Small intestine (tissue), 16 donors: ENCODE measurements at places on chromosomes 1 and 21. TPM values are rescaled to one million over a fixed set of nuclear protein-coding genes. Genes with fewer than 3 reads are reported as not detected.

DNA sequence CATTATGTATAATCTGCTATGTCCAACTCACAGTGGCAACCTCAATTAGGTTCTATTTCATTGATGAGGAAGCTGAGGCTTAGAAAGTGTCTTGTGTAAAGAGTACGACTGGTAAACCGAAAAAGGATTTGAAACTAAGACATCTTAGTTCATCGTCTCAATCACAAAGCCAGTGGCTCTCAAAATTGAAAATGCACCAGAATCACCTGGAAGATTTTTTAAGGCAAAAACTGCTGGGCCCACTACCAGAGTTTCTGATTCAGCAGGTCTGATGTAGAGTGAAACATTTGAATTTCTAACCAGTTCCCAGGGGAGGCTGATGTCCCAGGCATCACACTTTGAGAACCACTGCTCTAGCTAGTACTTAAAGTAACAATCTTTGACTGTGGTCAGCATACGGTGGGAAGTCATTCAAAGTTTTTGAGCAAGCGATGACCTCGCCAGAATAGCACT, 5.2 kb upstream of the LRRC53 start:
- no peak overlapping the region for H3K4me3 ChIP-seq
- no peak overlapping the region for H3K27ac ChIP-seq
- no peaks in the 10 kb centered on the region for H3K36me3 ChIP-seq
- no peaks in the 10 kb centered on the region for H3K27me3 ChIP-seq

- no peaks in the 10 kb centered on the region for H3K27me3 ChIP-seq
- peaks cover 4% of the 10 kb centered on the region for H3K36me3 ChIP-seq
- peak; percentile 66 for DNase-seq
- H3K27ac ChIP-seq, result peak overlapping the region; percentile 98
- peaks cover 24% of the 10 kb centered on the region for H3K4me1 ChIP-seq
- no peak overlapping the region for H3K4me3 ChIP-seq
Observed at GRCh38 chr1:17587693-17588047, 48.2 kb downstream of the ARHGEF10L start.

DNA sequence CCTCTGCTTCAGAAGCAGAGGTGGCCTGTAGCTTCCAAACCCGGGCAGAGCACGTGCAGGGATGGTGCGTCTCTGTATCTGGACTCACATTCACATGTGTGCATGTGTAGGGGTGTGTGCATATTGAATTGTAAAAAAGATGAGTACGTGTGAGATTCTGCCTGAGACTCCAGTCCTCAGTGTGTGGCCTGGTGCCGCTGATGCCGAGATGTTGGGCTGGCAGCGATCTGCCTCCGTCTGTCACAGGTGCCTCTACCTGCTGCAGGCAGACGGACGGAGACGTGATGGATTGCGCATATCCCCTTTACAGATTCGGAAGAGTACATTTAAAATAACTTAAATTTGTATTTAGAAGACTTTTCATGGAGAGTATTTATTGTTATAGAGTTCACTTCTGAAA, 53.6 kb downstream of the ADARB1 start:
- H3K4me1 ChIP-seq, result no peaks in the 10 kb centered on the region
- no peak for DNase-seq
- no peak overlapping the region for H3K27ac ChIP-seq

DNA sequence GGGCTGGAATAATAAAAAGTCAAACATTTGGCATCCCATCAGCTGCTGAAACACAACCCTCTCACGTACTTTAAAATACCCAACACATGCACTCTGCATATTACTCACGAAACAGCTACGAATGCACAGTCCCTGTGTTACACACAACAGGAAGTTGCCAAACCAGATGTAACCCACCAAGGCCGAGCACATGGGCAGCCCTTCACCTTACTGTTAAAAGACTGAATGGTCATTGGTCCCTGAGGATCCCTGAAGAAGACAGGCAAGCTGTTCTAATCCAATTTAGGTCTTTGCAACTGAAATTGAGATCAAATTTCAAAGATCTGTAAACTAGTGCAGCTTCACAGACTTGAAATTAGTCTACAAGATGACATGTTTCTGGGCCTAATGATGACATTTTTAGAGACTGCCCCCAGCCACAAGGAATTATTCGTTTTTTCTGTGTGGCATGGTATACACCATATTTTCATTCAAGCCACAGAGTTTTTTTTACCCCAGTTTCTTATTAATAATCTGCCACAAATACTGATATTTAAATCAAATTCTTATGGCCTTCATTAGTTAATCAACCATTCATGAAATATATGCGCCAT, 25.6 kb upstream of the IER5 start:
- no peak overlapping the region for H3K4me3 ChIP-seq
- no peak for DNase-seq
- no peaks in the 10 kb centered on the region for H3K27me3 ChIP-seq
- no peaks in the 10 kb centered on the region for H3K4me1 ChIP-seq

DNA sequence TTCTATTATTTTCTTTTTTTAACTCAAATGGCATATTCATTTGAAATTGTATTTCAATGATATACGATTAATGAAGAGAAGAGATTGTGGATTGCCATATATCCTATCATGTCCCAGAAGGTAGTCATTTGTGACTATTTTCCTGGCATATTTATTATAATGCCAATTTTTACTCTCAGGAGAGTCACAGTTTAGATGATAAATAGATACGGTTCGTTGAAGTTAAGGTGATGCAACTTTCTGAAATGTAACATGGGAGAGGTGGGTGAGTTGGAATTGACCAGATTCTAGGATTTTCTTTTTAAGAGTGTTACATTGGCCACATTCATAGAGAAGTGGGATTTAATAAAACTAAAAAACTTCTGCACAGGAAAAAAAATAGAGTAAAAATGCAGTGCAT, 1138.5 kb downstream of the NCAM2 start:
- no peak overlapping the region for H3K4me3 ChIP-seq
- no peaks in the 10 kb centered on the region for H3K4me1 ChIP-seq
- no peaks in the 10 kb centered on the region for H3K27me3 ChIP-seq
- no peaks in the 10 kb centered on the region for H3K36me3 ChIP-seq
- H3K27ac ChIP-seq, result no peak overlapping the region

GRCh38 chr1:228376262-228376628, 30.4 kb downstream of the TRIM11 start:
- H3K4me3 ChIP-seq, result no peak overlapping the region
- no peaks in the 10 kb centered on the region for H3K36me3 ChIP-seq
- no peak overlapping the region for H3K27ac ChIP-seq
- no peaks in the 10 kb centered on the region for H3K27me3 ChIP-seq
- DNase-seq, result no peak

DNA sequence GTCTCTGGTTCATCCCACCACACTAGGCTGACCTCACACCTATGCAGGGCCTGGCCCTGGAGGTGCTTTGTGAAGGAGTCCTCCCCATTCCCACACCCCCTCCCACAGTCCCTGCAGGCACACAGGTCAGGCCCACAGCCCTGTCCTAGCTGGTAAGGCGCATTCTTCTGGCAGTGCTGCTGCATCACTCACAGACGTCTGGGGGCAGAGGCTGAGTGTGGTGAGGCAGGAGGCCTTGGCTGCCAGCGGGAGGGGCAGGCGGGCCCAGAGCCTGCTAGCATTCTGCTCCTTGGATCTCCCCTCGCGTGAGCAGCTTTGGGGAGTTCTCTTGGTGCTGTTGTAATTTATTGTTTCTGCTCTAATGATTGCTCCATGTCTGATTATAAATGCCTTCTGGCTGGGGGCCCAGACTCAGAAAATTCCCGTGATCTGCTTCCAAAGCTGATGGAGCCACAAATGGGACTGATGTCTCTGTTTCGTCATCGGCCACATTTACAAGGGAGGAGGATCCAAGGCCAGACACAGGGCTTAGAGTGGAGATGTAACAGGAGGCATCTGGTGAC, 62.9 kb downstream of the TRABD2B start:
- peak overlapping the region; percentile 86 for H3K27ac ChIP-seq
- H3K36me3 ChIP-seq, result no peaks in the 10 kb centered on the region
- H3K4me1 ChIP-seq, result peaks cover 31% of the 10 kb centered on the region
- no peaks in the 10 kb centered on the region for H3K27me3 ChIP-seq
- peak; percentile 70 for DNase-seq
- no peak overlapping the region for H3K4me3 ChIP-seq

DNA sequence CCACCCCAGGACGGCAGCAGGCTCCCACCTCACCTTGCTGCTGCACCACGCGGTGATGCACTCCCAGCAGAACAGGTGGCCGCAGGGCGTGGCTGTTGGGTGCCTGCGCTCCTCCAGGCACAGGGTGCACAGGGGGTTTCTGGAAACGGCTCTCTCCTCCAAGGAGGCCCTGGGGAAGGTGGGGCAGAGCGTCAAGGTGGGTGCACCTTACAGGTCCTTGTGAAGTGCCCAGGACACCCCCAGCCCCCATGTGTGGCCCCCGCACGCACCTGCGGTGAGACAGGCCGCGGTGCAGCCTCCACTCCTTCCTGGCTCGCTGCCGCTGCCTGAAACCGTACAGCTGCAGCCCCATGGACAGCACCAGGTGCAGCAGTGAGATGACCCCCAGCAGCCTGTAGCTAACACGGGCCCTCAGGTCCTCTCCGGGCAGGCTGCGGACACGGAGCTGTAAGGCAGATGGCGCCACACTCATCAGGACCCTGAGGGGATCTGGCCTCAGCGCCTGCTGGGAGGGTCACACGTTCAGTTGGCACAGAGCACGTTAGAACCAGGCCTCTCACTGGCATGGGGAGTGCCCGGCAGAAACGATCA, 5.8 kb downstream of the PEX10 start:
- H3K27me3 ChIP-seq, result no peaks in the 10 kb centered on the region
- no peak overlapping the region for H3K4me3 ChIP-seq
- H3K4me1 ChIP-seq, result no peaks in the 10 kb centered on the region
- DNase-seq, result no peak
- H3K27ac ChIP-seq, result no peak overlapping the region

DNA sequence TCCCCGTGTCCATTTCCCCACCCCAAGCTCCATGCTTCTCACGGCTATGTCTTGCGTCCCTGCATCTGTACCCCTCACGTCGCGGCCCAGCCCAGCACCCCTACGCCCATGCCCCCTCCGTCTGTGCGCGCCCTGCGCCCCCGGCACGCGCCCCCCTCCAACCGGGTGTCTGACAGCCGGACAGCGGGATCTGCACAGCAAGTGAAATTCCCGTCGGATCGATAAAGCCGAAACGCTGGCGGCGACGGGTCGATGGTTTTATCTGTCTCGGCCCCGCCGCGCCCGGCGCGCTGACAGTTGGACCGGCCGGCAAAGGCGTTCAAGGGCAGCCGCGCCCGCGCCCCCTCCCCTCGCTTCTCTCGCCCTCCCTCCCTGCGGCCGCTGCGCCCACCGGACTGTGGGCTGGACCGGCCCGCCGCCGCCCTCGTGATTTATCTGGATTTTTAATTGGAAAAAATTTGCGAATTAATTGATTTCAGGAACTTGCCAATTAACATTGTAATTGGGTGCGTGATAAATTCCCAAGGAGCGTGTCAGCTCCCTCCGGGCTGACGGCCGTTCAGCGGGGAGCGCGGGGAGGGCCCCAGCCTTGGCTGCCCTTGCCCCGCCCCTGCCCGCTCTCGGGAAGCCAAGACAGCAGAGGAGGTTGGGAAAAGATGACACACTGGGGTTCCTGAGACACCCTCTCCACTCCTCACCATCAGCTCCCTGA, 57.1 kb downstream of the TMEM53 start:
- H3K4me1 ChIP-seq, result peaks cover 13% of the 10 kb centered on the region
- no peak overlapping the region for H3K4me3 ChIP-seq
- peak; percentile 25 for DNase-seq
- H3K36me3 ChIP-seq, result no peaks in the 10 kb centered on the region

- DNase-seq, result no peak
- H3K4me1 ChIP-seq, result peaks cover 33% of the 10 kb centered on the region
- H3K27me3 ChIP-seq, result no peaks in the 10 kb centered on the region
- H3K36me3 ChIP-seq, result no peaks in the 10 kb centered on the region
- no peak overlapping the region for H3K4me3 ChIP-seq
Observed at GRCh38 chr1:10733474-10734366, 62.7 kb downstream of the CASZ1 start.

- peaks cover 13% of the 10 kb centered on the region for H3K4me1 ChIP-seq
- H3K27me3 ChIP-seq, result no peaks in the 10 kb centered on the region
- no peak overlapping the region for H3K4me3 ChIP-seq
- no peak for DNase-seq
Observed at GRCh38 chr1:40050863-40051262, 10.3 kb downstream of the CAP1 start.

GRCh38 chr1:27872059-27872801, at the start of gene THEMIS2:
Gene THEMIS2 (plus strand): TSS chr1:27872544. CDS start chr1:27872572, 28 bp downstream.
- H3K27me3 ChIP-seq, result peaks cover 14% of the 10 kb centered on the region
- no peaks in the 10 kb centered on the region for H3K36me3 ChIP-seq
- peaks cover 2% of the 10 kb centered on the region for H3K4me1 ChIP-seq
- peak within 1 kb of the TSS; percentile 33 for H3K27ac ChIP-seq

GRCh38 chr21:35738347-35738961, 321.9 kb downstream of the SETD4 start:
- no peak overlapping the region for H3K4me3 ChIP-seq
- DNase-seq, result no peak
- H3K27me3 ChIP-seq, result no peaks in the 10 kb centered on the region
- H3K27ac ChIP-seq, result no peak overlapping the region

DNA sequence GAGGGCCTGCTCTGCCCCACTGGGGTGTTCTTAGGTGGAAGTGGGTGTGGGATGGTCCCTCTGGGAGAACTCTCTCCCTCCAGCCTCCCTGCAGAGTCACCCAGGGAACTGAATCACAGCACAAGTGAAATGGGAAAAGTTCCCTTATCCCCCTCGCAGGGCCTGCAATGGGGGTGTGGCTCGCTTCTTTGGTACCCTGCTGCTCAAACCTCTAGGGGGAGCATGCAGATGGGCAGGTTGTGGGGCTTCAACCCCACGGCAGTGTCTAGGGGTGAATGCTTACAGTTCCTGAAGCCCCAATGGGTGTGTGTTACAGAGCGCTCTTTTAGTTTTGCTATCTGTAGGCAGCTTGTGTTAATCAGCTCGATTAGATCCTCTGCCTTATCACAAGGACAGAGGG, 59.0 kb upstream of the TINAGL1 start:
- no peaks in the 10 kb centered on the region for H3K4me1 ChIP-seq
- no peak for DNase-seq
- H3K36me3 ChIP-seq, result no peaks in the 10 kb centered on the region
- H3K4me3 ChIP-seq, result no peak overlapping the region

DNA sequence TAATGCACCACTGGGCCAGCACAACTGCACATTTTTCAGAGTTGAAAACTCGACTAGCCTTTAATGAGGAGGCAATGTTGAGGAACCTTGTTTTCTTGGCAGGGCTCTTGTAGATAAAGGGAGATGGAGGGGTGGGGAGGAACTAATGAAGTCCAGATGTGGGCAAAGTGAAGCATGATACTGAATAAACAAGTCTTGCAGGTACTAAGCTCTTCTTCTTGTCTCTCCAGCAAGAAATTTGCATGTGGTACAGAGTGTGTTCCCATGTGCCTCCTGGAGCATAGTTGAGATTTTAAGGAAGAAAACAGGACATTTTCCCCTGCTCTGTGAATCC, 47.0 kb downstream of the PLPP3 start:
- H3K27me3 ChIP-seq, result no peaks in the 10 kb centered on the region
- H3K27ac ChIP-seq, result no peak overlapping the region
- DNase-seq, result no peak
- H3K4me3 ChIP-seq, result no peak overlapping the region
- no peaks in the 10 kb centered on the region for H3K36me3 ChIP-seq

- no peak overlapping the region for H3K27ac ChIP-seq
- no peaks in the 10 kb centered on the region for H3K4me1 ChIP-seq
- no peak for DNase-seq
Observed at GRCh38 chr1:215143497-215143896, 61.0 kb downstream of the KCNK2 start.

OR2T2 gene
- not detected for polyA plus RNA-seq

DDAH1 gene
- polyA plus RNA-seq, result 21.9 TPM

RBBP4 gene
- polyA plus RNA-seq, result 160 TPM

CELA2B gene
- polyA plus RNA-seq, result not detected

AADACL4 gene
- polyA plus RNA-seq, result not detected

TNFRSF4 gene
- not detected for polyA plus RNA-seq

LCE6A gene
- polyA plus RNA-seq, result not detected

C2CD4D gene
- polyA plus RNA-seq, result 0.46 TPM

UBASH3A gene
- polyA plus RNA-seq, result 0.67 TPM
